ENCODE measurements at places on chromosomes 6 and 20. TPM values are rescaled to one million over a fixed set of nuclear protein-coding genes. Genes with fewer than 3 reads are reported as not detected.

SLC32A1 gene
- not detected for polyA plus RNA-seq

CST5 gene
- polyA plus RNA-seq, result not detected

NKX2-2 gene
- polyA plus RNA-seq, result 0.20 TPM

KCNS1 gene
- polyA plus RNA-seq, result not detected

- peak; percentile 80 for DNase-seq
Measured at GRCh38 chr6:17932330-17932852, 55.0 kb downstream of the KIF13A start.

- no peak for DNase-seq
Measured at GRCh38 chr20:50413088-50413500, 97.1 kb upstream of the PTPN1 start.

GRCh38 chr20:37958856-37959520, 56.1 kb downstream of the VSTM2L start:
- DNase-seq, result no peak

- DNase-seq, result no peak
Measured at GRCh38 chr6:123899745-123900144, 96.1 kb downstream of the NKAIN2 start.

DNA sequence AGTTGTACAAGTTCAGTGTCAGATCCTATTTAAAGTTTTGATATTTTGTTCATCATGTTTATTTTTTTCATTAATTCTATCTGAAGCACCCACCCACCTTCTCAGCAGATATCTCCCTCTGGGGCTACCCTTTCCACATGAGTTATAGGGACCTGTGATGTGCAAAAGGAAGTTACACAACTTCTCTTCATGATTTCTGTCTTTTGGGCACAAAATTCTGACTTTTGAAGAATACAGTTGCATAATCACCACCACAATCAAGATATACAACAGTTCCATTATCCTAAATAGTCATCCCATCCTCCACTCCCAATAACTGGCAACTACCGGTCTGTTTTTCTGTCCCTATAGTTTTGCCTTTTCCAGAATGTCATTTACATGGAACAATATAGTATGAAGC, 13.8 kb upstream of the FUCA2 start:
- DNase-seq, result no peak

DNA sequence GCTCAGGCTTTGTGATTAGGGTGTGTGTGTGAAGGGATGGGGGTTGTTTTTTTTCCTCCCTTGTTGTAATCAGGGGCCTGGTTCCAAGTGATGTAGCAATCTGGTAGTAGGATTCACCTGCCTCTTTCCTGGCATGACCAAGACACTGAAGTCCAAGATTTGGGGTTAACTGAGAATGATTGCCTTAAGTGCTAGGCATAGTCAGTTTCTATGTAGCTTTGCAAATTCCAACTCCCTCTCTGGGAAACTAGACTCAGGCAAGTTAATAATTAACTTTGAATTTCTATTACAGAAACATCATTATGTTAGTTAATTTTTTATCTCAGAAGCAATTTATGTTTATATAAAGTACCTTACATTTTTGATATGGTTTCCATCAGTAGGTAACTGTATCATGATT, 43.6 kb downstream of the NUS1 start:
- no peak for DNase-seq

- no peak for DNase-seq
Measured at GRCh38 chr20:1173698-1174097, 11.1 kb downstream of the TMEM74B start.

GRCh38 chr6:23091795-23092194, 522.4 kb downstream of the HDGFL1 start:
- no peak for DNase-seq

- DNase-seq, result no peak
Measured at GRCh38 chr6:125155344-125155743, 1.8 kb downstream of the TPD52L1 start.

All from muscle of arm (tissue), 14 donors.